Upper lobe of left lung (tissue), 6 donors: ENCODE measurements at places on chromosomes 1 and 21. TPM values are rescaled to one million over a fixed set of nuclear protein-coding genes. Genes with fewer than 3 reads are reported as not detected.

The SPRR1A gene
- total RNA-seq, result not detected

GRCh38 chr1:98019747-98020146 is 98.9 kb upstream of the DPYD start:
- DNase-seq, result no peak

DNA sequence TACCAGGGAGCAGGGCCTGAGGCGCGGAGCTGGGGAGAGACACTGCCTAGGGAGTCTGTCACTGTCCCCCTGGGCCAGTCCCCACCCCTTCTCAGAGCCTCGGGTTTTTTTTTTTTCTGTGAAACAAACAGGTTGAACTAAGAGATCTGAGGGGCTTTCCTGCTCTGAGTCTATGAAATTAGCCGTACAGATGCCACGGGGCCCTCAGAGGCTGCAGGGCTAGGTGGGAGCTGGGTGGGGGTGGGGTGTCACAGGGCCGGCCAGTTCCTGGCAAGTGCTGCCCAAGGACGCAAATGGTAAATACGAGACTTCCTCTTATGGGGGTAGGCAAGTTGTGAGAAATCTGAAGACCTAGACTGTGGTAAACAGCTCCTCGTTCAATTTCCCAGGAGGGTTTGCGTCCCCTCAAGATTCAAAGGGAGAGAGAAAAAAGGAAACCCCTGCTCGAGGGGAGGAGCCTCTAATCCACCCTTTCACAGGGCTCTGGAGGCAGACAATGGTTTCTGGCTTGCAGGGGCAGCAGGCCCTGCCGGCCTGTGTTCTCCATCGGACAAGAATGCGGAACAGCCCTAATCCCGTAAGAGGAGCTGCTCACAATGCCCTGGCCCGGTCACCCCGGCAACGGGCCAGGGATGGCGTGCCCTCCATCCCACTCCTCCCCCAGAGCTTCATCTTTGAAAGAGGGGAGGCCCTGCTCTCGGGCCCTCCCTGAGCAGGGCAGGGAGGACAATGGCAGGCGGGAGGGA is 7.8 kb downstream of the NUAK2 start:
- peak; percentile 64 for DNase-seq

- DNase-seq, result peak; percentile 73
Observed at GRCh38 chr1:226643177-226643576, 94.6 kb downstream of the STUM start.

DNA sequence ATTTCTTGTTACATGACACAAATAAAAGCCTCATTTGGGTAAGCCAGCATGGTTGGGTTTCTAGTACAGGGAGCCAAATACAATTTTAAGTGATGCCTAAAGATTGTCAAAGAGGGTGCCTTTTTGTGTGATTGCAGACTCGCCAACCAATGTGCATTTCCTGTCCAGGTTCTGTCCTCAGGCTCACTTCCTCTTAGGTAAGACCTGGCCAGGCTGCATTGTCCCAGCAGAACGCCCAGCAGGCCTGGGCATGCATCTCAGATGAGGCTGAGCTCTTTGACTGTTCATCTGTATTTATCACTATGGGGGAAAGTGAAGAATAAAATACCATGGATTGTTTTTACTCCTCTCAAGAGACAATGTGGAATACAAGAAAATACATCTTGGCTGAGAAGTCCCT is 49.7 kb downstream of the KCNC4 start:
- no peak for DNase-seq

DNA sequence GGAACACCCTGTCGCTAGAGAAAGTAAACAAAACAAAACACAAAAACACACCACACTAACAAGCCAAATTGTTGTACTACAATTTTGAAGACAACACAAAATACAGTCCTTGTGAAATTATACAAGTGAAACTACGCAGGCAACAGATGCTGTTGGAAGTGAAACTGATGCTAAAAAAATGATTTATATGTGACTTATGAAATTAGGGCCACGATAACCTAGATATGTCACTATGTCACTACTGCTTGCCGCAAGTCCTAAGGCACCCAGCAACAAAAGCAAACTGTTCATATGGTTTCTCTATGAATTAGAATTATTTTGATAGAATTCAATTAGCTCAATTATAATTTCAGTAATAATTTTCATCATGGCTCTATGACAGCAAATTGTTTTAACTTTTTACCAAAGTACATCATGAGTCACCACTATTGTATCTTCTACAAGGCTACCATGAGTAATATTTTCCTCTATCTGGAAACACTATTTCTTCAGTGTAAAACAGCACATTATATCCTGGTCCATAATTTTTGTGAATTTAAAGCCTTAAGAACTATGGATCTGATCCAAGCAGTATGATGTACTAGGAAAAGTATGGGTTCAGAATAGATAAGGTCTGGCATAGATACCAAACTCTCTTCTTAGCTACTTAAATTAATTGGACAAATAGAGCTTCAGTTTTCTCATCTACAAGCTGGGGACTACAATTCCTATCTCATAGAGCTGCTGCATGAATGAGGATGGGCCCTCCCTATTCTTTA is 216.3 kb downstream of the COL11A1 start:
- no peak for DNase-seq

The LCE2B gene
- not detected for total RNA-seq

The BRDT gene
- not detected for total RNA-seq

DNA sequence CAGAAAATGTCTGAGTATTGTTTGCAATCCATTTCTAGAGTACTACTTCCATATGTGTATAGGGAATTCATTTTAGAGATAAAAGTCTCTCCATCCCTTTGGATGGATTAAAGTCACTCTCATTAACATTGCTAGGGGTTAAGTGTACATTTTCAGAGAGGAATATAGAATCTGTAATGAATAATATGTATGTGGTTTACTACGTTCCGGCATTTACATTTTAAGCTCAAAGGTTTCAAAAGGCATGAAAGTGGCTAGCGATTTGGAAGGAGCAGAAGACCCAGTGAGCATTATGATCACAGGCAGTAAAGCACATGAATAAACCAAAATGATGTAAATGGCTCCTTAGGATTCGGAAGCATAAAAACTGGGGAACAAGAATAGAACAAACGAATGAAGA is 123.0 kb downstream of the DSCAM start:
- DNase-seq, result no peak

DNA sequence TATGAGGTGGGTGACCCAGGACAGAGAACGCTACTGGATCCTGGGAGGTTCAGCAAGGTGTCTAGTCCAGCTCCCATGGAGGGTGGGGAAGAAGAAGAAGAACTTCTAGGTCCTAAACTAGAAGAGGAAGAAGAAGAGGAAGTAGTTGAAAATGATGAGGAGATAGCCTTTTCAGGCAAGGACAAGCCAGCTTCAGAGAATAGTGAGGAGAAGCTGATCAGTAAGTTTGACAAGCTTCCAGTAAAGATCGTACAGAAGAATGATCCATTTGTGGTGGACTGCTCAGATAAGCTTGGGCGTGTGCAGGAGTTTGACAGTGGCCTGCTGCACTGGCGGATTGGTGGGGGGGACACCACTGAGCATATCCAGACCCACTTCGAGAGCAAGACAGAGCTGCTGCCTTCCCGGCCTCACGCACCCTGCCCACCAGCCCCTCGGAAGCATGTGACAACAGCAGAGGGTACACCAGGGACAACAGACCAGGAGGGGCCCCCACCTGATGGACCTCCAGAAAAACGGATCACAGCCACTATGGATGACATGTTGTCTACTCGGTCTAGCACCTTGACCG is 8.6 kb upstream of the PIGV start:
- DNase-seq, result peak; percentile 41

- no peak for DNase-seq
Observed at GRCh38 chr1:89823679-89824292, 3.0 kb downstream of the LRRC8D start.

The MAP3K21 gene
- total RNA-seq, result 22.0 TPM

DNA sequence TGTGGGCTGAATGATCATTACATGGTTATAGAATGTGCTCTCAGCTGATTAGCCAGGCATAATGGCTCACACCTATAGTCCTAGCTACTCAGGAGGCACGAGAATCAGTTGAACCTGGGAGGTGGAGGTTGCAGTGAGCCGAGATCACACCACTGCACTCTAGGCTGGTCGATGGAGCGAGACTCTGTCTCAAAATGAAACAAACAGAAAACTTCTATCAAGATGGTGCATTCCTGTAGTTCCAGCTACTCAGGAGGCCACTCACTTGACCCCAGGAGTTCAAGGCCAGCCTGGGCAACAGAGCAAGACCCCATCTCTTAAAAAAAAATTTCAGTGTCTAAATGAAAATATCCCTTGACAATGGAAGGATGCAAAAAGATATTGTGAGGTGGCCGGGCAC is 10.9 kb downstream of the TIMM17A start:
- no peak for DNase-seq

DNA sequence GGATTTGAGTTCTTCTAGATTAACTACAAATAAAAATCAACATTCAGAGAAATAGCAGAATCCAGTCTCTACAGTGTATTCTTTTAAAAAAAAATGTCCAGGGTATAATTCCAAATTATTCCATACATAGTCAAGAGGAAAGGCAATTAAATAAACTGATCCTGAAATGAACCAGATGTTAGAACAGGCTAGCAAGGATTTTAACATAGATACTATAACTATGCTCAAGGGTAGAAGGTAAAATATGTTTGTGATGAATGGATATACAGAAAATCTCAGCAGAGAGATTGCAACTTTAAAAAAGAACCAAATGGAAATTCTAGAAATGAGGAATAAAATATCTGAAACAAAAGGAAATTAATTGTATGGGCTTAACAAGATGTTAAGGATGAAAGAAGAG is 32.4 kb downstream of the CYYR1 start:
- no peak for DNase-seq

GRCh38 chr1:244256086-244256676 is 195.5 kb downstream of the ADSS2 start:
- DNase-seq, result peak; percentile 46

- no peak for DNase-seq
Observed at GRCh38 chr1:21099034-21099868, 77.4 kb downstream of the EIF4G3 start.

- DNase-seq, result peak; percentile 25
Observed at GRCh38 chr1:109241344-109241743, 8.0 kb upstream of the CELSR2 start.

- DNase-seq, result no peak
Observed at GRCh38 chr1:226867461-226868054, 2.9 kb upstream of the PSEN2 start.

The MAP3K7CL gene
- 7.9 TPM for total RNA-seq

The DCDC2B gene
- 1.5 TPM for total RNA-seq

- peak; percentile 90 for DNase-seq
Observed at GRCh38 chr1:2046174-2046917, 3.9 kb upstream of the PRKCZ start.

GRCh38 chr1:245292553-245292952 is 137.8 kb downstream of the KIF26B start:
- DNase-seq, result no peak

- no peak for DNase-seq
Observed at GRCh38 chr1:227765261-227766014, 30.2 kb downstream of the SNAP47 start.

- no peak for DNase-seq
Observed at GRCh38 chr1:43960798-43961197, 9.0 kb upstream of the DPH2 start.

DNA sequence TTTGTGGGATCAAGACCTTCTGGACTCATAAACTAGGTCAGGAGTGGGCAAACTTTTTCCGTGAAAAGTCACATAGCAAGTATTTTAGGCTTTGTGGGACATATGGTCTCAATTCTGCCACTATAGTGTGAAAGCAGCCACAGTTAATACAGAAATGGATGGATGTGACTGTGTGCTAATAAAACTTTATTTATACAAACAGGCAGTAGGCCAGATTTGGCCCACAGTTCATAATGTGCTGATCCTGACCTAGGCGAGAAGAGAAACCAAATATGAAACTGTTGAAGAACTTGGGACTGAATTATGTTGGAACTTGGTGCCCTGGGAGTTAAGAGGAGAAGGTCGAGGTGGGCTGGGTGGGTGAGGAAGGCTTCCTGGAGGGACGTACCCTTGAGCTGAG is 17.1 kb downstream of the PADI3 start:
- no peak for DNase-seq

DNA sequence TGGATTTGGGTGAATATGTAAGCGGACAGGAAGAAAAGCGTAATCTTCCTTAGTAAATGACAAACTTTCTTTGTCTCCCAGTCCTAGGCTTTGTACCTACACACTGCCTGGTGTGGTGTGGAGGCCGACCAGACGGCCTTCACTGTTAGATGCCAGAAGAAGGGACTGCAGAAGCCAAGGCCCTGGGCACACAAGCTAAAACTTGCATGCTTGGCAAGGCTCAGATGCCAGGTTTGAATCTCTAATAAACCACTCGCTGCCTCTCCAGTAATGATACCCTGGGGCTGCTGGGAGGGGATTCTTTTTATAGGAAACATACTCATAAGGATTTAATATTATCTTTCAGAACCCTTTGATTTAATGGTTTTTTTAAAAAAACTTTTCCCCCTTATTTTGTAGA is 263.8 kb downstream of the PTPRC start:
- DNase-seq, result no peak

DNA sequence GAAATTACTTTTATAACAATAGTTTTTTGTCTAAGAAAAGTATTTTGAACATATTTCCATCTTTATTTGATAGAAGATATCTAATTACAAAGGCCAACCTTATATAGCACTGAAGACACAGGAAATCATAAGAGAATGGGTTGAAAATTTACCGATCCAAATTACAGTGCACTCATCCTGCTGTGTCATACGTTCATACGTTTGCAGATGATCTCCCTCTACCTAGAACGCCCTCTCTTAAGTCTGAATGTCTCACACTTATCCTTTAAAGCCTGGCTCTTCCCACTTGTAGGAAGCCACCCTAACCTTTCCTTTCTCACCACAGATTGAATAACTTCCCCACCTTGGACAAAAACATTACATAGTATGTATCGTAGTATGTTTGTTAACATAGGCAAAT is 9.3 kb downstream of the ASH1L start:
- DNase-seq, result no peak

The ANKRD13C gene
- 37.4 TPM for total RNA-seq

DNA sequence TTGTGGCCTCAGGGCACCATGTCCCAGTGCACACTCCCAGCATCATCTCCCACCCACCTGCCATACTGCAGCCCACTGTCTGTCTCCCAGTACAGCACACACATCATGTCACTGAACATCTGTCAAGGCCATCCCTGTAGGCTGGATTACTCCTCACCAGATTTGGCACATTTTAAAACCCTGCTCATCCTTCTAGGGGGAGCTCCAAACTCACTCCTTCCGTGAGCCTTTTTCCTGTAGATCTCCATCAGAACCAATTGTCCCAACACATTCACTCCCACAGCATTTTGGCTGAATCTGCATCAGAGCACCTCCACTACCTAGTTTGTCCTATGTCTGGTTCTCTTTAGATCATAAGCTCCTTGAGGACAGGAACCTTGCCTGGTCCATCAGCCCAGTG is 58.6 kb upstream of the GRIK3 start:
- no peak for DNase-seq

DNA sequence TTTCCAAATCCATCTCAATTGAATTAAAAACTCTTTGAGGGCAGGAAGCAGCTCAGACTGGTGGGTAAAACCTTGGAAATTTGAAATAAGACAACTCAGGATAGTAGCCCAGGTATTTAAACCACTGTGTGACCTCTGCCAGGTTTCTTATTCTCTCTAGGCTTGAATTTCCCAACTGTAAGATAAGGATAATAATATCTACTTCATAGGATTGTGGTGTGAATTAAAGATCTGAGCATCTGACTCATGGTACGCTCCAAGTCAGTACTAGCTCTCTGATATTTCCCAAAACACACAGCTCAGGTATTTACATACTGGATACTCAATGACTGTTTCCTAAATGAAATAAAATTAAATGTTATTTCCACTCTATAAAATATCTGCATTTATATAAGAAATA is 337.2 kb downstream of the LTN1 start:
- no peak for DNase-seq

The SPATA46 gene
- not detected for total RNA-seq
